ENCODE measurements at places on chromosomes 12 and 14.

- no peak for DNase-seq
These were observed 12.3 kb downstream of the CAPS2 start for GRCh38 chr12:75317784-75318183.

DNA sequence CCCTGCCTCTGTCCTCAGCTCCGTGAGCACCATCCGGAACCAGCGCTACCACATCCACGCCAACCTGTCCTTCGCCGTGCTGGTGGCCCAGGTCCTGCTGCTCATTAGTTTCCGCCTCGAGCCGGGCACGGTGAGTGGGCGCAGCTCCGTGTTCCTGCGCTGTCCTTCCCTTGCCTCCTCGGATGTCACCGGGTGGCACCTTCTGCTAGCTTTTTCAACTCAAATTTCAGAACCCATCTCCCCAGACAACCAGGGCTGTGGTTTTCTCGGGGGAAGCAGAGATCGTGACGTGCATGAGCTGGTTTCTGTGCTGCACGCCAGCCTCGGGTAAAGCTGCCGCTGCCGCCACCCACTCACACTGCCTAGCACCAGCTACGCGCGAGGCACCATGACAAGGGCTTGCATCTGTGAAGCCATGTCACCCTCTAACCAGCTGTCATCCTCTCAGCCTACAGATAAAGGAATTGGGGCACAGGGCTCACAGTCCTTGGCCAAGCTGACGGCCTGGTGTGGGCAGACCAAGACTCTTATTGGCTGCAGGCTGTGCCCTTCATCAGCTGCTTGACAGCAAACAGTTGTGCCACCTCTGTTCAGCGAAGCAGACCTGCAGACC lies 152.1 kb downstream of the ADGRD1 start:
- no peak for DNase-seq

GRCh38 chr12:121550974-121551634 lies 29.7 kb downstream of the KDM2B start:
- DNase-seq: no peak

GRCh38 chr12:19833775-19834501 lies 394.6 kb downstream of the AEBP2 start:
- no peak for DNase-seq

DNA sequence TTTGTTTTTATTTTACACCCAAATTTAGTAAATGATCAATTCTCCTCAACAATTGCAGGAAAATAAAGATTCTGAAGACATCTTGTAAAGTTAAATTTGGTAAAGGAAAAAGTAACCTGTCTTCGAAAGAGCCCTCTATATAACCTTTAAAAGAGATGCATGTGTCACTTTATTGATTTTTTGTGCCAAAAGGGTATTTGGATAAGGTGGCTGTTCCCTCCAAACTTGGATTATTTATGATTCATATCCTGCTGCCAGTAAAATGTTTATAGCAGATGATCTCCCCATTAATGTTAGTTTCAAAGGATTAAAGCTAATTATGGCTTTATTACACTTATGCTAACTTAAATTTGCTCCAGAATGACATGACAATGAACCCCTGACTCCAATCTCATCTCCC lies 98.8 kb downstream of the DUSP6 start:
- no peak for DNase-seq

DNA sequence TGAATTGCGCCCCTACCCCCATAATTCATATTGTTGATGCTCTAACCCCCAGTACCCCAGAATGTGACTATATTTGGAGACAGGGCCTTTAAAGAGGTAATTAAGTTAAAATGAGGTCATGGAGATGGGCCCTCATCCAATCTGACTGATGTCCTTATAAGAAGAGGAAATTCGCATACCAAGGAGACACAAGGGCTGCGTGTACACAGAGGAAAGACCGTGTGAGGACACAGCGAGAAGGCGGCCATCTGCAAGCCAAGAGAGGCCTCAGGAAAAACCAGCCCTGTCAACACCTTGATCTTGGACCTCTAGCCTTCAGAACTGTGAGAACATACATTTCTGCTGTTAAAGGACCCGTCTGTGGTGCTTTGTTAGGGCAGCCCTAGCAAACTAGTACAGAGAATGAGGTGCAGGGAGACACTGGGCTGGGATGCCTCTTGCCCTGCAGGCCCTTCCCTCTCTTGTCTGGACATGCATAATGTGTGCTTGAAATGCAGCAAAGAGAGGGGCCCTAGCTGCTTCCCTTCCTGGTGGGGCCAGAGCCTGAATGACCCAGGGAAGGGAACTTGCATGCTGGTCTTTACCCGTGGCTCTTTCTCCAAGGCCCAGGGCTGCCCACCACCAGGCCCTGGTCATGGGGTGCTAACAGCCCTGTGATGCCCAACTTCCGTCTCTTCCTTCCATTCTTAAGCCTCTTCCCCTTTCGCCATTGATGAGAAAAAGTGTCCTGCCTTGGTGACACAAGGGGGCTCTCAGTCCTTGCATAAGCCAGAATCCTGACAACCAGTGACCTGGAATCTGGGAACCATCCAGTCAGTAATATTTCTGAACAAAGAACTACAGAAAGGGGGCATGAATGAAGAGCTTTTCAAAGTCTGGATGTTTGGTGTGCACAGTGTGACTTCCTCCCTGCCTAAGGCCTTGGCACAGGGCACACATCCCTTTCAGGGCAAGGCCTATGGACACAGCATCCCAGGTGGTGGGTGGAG lies 50.0 kb upstream of the GPATCH2L start:
- no peak for DNase-seq
